Effector CD4-positive, alpha-beta T cell (primary cell): ENCODE measurements at places on chromosomes 5 and 9.
A peak's percentile ranks its signal among the peaks of the same experiment; 100 is the strongest.

DNA sequence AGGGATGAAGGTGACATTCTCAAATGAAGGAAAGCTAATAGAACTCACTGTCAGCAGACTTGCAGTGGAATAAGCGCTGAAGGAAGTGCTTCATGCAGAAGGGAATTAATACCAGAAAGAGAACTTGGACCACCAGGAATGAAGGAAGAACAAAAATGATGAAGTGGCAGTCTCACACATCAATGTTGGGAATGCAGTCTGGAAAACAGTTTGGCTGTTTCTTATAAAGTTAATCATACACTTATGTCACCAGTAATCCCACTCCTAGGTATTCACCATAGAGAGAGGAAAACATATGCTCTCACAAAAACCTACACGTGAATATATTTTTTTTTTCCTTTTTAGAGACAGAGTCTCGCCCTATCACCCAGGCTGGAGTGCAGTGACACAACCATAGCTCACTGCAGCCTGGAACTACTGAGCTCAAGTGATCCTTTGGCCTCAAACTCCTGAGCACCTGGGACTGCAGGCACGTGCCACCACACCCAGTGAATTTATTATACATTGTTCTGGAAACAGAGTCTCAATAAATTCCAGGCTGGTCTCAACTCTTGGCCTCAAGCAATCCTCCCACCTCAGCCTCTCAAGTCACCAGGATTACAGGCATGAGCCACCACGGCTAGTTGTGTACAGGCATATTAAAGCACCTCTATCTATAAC, 81.2 kb downstream of the ROR2 start:
- no peak for DNase-seq

DNA sequence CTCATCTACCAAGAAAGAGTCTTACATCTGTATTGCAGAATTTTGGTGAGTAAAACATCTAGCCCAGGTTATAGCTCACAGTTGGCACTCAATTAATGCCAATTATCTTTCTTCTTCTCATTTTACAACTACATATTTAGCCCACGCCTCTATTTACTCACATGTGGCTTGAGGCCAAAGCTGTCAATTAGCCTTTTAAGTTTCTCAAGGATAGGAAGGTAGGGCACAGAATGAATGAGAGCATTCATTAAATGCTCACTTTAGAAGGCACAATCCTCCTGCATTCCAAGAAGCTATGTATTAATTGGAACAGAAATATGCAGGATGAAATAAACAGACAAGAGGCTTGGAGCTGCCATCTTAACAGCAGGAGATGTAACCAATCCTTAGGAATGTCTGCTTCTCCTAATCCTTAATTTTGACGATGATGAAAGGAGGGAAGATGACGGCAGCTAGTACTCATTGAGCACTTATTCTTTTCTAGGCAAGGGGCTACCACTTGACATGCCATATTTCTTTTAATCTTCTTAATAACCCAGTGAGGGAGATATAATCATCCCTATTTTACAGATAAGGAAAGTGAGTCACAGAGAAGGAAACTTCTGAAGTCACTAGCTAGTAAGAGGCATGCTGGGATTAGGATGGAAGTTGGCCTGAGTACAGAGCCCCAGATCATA, 30.8 kb upstream of the PANK3 start:
- no peak for DNase-seq

DNA sequence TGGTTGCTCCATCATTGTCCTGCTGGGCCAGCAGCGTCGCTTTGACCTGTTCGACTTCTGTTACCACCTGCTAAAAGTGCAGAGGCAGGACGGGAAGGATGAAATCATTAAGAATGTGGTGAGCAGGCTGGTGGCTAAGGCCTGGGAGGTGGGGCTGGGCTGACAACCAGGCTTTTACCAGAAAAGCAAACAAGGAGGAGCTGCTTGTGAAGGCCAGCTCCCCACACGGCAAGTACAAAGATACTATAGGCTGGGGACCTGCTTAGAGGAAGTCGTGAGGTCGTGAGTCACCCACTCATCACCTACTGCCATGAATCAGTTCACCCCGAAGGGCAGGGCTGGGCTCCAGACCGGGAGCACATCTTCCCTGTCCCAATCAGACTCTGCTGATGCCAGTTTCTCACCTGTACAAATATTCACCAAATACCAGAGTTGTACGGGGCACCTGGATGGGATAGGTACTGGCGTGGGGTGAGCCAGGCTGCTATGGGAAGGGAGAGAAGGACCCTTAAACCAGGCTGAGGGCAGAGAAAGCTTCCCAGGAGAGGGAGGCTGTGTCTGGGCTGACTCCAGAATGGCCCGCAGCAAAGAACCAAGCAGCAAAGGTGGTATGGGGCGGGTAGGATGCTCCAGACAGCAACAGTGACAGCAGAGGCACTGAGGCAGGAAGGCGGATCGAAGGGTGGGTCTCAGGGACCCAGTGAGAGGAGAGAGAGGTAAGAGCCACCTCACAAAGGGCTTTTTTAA, 69.3 kb upstream of the NIPAL4 start:
- DNase-seq: peak; percentile 15

DNA sequence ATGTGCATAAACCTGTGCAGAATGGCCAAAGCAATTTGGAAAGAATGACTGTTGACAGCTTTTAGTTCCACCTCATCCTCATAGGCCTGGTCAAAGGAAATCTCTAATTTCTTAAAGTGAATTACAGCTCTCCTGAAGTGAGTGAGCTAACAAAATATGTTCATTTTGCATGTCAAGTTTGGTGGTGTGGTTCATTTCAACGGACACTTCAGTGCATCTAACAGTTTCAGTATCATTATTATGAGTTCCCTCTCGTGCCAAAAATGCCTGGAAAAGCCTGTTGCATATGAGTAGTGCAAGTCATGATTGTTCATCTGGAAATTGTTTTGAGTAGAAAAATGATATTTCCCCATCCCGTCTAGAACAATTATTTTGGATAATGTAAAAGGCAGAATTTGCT, 53.2 kb upstream of the HMHB1 start:
- no peak for DNase-seq

- DNase-seq: no peak
Observed at GRCh38 chr5:139752506-139753473, 42.8 kb upstream of the PSD2 start.

DNA sequence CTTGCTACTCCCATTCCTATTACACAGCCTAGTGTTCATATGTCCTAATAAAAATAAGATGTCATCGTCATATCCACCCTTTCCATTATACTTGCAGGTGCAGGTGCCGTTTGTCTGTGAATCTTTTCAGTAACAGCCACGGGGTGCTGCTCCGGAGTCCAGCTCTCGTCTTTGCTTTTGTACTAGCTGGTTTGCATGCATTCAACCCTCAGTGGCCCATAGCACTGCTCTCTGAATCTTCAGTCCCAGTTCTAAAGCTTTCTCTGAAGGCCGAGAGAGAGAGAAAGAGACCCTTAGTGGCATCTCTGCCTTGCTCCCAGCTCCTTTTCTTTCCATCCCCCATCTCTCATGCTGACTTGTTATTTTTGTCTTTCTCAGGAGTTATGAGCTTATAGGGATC, 468.5 kb downstream of the TMEM232 start:
- no peak for DNase-seq

DNA sequence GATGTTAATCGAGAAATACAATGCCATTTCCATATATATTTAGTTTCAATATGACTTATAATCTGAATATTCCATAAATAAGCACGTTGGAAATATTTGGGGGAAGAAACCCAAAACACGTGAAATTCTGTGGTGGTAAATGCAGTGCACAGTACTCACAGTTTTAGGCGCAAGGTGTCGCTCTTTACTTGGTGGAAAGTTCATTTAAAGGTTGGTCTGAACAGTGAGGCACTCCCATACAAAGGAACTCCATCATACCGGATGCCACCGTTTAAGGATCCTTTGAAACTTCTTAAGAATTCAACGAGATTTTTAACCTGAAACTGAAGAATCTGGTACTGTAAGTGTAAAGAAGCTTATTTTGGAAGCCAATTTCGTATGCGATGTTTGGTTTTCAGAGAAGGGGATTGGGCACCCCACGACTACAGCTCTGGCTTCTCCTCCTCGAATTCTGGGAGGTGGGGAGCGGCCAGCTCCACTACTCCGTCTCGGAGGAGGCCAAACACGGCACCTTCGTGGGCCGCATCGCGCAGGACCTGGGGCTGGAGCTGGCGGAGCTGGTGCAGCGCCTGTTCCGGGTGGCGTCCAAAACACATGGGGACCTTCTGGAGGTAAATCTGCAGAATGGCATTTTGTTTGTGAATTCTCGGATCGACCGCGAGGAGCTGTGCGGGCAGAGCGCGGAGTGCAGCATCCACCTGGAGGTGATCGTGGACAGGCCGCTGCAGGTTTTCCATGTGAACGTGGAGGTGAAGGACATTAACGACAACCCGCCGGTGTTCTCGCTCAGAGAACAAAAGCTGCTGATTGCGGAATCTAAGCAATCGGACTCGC, at the start of gene PCDHA11:
PCDHA11 (plus strand) TSS at position 237 of the 834 bp plus-strand sequence; CDS start at position 384, 147 bp downstream.
- no peak for DNase-seq

GRCh38 chr5:54959673-54960418, 25.5 kb downstream of the ESM1 start:
- no peak for DNase-seq

DNA sequence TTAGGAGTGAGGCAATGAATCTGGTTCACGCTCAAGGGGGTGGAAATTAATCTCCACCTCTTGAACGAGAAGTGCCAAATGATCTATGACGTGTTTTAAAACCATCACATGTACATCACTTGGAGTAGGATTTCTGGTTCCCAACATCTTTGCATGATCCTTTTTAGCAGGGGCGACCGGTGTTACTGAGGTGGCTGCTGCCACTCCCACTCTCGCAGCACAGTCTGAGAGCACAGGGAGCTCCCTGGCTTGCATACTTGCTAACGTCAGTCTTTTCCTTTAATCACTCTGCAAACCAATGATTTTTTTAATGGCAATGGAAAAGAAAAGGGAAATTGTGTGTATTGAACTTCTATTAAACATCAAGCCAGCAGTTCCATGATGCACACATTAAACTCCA, 624.4 kb downstream of the IRX1 start:
- DNase-seq: no peak

DNA sequence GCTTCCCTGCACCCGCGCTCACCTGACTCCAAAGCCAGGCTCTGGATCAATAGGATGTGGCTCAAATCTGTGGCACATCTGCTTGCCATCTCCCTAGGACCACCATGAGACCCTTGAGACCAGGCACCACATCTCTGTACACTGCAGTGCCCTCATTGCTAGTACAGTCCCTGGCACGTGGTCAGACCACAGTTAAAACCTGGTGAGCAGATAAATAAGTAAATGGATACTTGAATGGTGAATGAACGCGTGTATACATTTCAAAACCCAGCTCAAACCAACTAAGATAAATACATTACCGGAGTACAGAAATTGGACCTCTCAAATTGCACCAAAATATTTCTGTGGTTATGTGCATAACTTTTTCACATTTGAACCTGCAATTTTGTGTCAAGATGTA, 221.2 kb upstream of the IRX4 start:
- no peak for DNase-seq

GRCh38 chr9:128420651-128421481, at the start of gene CERCAM:
Gene CERCAM, plus strand, starts transcription at chr9:128420857. Its CDS starts 21 bp downstream, at chr9:128420878.
- DNase-seq: peak; percentile 26

DNA sequence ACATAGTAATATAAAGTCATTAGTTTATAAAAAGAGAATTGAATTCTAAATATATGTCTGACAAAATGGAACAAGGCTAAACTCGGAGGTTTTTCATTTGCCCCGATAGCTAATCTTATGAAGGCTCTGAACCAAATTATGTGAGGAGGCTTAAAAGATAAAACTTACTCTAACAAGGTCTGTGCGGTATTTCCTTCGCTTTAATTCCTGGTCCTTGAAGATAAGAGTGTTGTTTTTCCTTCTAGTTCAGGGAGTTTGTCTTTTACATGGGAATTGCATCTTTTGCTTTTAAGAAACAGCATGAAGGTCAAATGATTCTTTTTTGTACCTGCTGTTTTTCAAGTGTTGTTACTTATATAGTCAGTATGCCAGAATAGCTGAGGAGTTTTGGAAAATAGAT, 68.2 kb downstream of the UBE2QL1 start:
- no peak for DNase-seq

GRCh38 chr5:95884511-95884910, 62.0 kb upstream of the GLRX start:
- DNase-seq: no peak

DNA sequence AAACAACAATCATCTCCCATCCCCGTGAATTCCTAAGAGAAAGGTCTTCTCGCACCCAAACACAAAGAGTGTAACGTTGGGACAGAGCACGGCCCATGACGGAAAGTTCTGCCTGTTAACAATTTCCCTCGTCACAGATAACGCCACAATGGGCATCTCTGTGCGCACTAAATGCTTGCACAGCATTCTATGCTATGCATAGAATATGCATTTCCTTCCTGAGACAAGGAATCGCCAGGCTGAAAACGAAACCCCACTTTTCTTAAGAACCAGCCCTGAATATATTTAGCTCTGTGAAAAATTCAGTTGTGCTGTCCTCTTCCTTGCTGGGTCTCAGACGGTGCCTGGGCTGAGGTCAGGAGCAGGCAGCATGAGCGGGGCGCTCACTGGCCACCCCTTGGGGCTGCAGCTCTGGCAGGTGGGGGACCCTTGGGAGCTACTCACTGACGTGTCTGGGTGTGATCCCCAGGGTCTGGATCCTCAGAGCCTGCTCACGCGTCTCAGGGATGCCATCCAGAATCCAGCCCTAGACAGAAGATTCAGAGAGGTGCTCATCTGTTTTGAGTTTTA, 49.8 kb downstream of the AK8 start:
- DNase-seq: no peak
